Heart left ventricle (tissue), 16 donors: ENCODE measurements at places on chromosomes 2 and 18. TPM values are rescaled to one million over a fixed set of nuclear protein-coding genes. Genes with fewer than 3 reads are reported as not detected.
A peak's percentile ranks its signal among the peaks of the same experiment; 100 is the strongest.

GRCh38 chr2:113977060-113977659 is 87.3 kb downstream of the ACTR3 start:
- peaks cover 4% of the 10 kb centered on the region for H3K36me3 ChIP-seq
- no peaks in the 10 kb centered on the region for H3K4me1 ChIP-seq
- H3K27me3 ChIP-seq: no peaks in the 10 kb centered on the region
- no peak overlapping the region for H3K4me3 ChIP-seq
- no peak overlapping the region for H3K27ac ChIP-seq

DNA sequence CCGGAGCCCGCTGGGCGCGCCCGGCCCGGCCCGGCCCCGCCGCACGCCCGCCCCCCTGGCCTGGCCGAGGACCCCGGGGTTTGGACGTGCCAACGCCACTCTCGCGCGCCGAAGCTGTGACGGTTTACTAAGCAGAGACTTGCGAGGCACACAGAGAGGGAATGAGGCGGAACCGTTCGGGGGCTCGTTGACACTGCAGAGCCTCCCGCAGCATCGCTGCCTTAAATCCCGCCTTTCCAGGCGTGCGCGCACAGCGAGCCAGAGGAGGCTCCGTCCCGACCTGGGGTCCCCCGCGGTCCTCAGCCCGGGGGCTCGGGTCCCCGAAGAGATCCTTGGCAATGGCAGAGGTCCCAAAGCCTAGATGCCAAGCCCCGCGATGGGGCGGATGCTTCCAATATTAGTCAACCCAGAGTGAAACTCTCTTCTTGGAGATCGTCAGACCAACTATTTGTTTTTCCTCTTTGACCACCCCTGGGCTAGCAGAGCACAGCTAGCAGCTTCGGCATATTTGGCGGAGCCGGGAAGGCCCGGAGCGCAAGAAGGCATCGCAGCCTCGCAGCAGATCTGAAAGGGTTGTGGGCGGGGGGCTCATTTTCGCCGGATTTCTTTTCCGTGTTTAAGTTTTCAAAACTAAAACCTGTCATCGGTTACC is at the start of gene ZNF385B:
Gene ZNF385B, minus strand, starts transcription at position 197 of the 652 bp plus-strand sequence.
- no peak within 1 kb of the TSS for H3K27ac ChIP-seq
- DNase-seq: no peak
- peaks cover 56% of the 10 kb centered on the region for H3K27me3 ChIP-seq
- H3K4me3 ChIP-seq: peak within 1 kb of the TSS; percentile 39
- no peaks in the 10 kb centered on the region for H3K36me3 ChIP-seq

GRCh38 chr18:63240531-63241316 is 78.8 kb downstream of the BCL2 start:
- H3K27me3 ChIP-seq: no peaks in the 10 kb centered on the region
- H3K36me3 ChIP-seq: no peaks in the 10 kb centered on the region
- H3K27ac ChIP-seq: no peak overlapping the region
- H3K4me1 ChIP-seq: peaks cover 11% of the 10 kb centered on the region

DNA sequence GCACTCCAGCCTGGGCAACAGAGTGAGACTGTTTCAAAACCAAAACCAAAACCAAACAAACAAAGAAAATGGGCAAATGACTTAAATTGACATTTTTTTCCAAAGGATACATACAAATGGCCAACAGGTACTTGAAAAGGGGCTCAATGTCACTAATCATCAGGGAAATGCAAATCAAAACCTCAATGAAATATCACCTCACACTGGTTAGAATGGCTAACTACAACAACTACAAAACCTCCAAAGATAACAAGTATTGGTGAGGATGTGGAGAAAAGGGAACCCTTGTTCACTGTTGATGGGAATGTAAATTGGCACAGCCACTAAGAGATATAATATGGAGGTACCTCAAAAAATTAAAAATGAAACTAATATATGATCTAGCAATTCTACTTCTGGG is 213.2 kb upstream of the HS6ST1 start:
- H3K27ac ChIP-seq: no peak overlapping the region
- H3K36me3 ChIP-seq: no peaks in the 10 kb centered on the region
- H3K4me1 ChIP-seq: no peaks in the 10 kb centered on the region
- H3K27me3 ChIP-seq: no peaks in the 10 kb centered on the region
- no peak for DNase-seq

- H3K27ac ChIP-seq: peak overlapping the region; percentile 59
- no peak overlapping the region for H3K4me3 ChIP-seq
- DNase-seq: no peak
- H3K4me1 ChIP-seq: peaks cover 12% of the 10 kb centered on the region
- no peaks in the 10 kb centered on the region for H3K36me3 ChIP-seq
Measured at GRCh38 chr2:1600191-1601066, 143.9 kb downstream of the PXDN start.

DNA sequence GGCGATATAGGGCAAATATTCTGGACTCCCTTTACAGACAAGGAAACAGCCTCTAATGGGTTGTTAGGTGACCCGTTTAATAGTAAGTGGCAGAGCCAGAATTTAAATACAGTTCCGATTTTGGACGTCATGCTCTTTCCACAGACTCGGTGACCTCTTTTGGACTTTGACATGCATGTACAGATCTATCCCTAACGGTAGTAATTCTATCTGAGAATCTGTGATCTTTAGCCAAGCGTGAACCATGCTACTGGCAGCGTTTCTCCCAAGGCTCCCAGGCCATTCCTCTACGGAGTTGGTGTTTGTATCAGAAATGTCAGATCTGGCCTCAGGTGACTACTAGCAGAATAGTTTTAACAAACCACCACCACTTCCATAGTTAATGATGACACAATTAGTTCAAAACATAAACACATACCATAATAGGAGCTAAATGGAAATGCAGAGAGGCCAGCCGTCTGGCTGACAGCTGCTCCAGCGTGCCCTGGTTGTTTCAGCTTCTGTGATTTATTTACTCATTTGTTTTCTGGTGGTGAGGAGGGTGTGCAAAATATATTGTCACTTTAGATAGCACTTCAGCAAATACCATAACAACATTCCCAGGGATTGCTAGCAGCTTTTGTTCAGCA is 304.6 kb upstream of the LYPD1 start:
- no peak overlapping the region for H3K27ac ChIP-seq
- H3K36me3 ChIP-seq: no peaks in the 10 kb centered on the region

The PDE11A gene
- total RNA-seq: 1.2 TPM

The INHA gene
- 1.6 TPM for total RNA-seq

The INPP5D gene
- total RNA-seq: 29.1 TPM

The TMEM163 gene
- 0.47 TPM for total RNA-seq

The LYPD1 gene
- total RNA-seq: 0.22 TPM

The RAX gene
- not detected for total RNA-seq

The TMEM247 gene
- not detected for total RNA-seq

The UBE2E3 gene
- total RNA-seq: 47.6 TPM
